T-cell (primary cell): ENCODE measurements at places on chromosomes 16 and 17.

DNA sequence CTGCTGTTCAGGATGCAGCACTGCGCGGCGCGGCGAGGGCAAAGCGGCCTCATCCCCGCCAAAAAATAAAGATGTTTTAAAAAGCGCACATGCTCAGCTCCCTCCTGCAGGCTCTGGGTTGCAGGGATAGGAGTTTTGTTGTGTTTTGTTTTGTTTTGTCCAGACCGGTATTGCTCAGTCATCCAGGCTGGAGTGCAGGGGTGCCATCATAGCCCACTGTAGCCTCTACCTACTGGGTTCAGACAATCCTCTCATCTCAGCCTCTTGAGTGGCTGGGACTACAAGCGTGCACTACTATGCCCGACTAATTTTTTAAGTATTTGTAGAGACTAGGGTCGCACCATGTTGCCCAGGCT, 636 bp downstream of the WWOX start:
- DNase-seq: no peak

- no peak for DNase-seq
Observed at GRCh38 chr16:17607609-17608008, 136.8 kb upstream of the XYLT1 start.

GRCh38 chr17:80851277-80851925, 140.2 kb upstream of the CHMP6 start:
- DNase-seq: no peak

DNA sequence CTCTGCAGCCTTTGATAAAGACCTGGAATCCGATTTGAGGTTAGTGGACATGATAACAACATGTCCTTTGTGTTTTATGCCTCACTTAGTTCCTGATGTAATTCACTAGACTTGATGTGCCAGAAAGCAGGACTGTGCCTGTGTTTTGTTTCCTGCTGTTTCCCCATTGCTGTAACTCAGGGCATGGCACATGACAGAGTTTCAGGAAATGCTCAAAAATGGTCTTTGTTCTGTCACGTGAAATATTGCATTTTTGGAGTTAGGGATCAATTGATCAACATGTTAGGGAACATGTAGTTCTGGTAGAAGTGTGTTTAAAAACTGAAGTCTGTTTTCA, 32.8 kb downstream of the DHX38 start:
- no peak for DNase-seq

DNA sequence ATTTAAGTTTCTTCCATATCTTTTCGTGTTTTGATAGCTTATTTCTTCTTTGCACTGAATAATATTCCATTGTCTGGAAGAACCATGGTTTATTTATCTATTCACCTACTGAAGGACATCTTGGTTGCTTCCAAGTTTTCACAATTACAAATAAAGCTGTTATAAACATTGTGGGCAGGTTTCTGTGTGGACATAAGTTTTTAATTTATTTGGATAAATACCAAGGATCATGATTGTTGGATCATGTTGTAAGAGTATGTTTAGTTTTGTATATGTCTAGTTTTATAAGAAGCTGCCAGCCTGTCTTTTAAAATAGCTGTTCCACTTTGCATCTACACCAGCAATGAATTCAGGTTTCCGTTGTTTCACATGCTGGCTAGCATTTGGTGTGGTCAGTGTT, 339.4 kb downstream of the CDH11 start:
- DNase-seq: no peak

- no peak for DNase-seq
Observed at GRCh38 chr16:75476817-75477216, 12.3 kb upstream of the TMEM170A start.

- DNase-seq: peak; percentile 49
Observed at GRCh38 chr17:48543107-48543853, 1.6 kb downstream of the HOXB2 start.

- DNase-seq: no peak
Observed at GRCh38 chr16:85365120-85365519, 248.0 kb upstream of the GSE1 start.

DNA sequence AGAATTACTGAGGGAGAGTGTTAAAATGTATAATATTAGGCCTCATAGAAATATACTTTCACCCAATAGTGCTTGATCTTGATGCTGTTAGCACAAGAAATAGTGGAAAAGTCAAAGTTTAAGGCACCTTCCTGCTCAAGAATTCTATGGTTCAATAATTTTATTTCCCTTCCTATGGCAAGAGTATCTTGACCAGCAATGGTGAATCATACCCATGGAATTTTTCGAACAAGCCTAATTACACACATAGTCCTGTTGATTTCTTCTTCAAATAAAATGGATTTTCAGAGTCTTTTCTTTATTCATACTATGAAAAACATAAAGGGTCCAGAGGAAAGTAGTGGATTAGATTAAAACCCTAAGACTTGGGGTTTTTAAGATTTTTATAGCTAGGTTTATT, 810.6 kb downstream of the CDH11 start:
- DNase-seq: no peak

GRCh38 chr16:81006211-81006812, 373 bp downstream of the CMC2 start:
- peak; percentile 44 for DNase-seq

GRCh38 chr17:69650881-69651280, 236.4 kb downstream of the MAP2K6 start:
- no peak for DNase-seq

- DNase-seq: no peak
Observed at GRCh38 chr17:73155410-73156165, 9.2 kb upstream of the SSTR2 start.

GRCh38 chr17:10843811-10844210, 5.9 kb upstream of the PIRT start:
- no peak for DNase-seq

DNA sequence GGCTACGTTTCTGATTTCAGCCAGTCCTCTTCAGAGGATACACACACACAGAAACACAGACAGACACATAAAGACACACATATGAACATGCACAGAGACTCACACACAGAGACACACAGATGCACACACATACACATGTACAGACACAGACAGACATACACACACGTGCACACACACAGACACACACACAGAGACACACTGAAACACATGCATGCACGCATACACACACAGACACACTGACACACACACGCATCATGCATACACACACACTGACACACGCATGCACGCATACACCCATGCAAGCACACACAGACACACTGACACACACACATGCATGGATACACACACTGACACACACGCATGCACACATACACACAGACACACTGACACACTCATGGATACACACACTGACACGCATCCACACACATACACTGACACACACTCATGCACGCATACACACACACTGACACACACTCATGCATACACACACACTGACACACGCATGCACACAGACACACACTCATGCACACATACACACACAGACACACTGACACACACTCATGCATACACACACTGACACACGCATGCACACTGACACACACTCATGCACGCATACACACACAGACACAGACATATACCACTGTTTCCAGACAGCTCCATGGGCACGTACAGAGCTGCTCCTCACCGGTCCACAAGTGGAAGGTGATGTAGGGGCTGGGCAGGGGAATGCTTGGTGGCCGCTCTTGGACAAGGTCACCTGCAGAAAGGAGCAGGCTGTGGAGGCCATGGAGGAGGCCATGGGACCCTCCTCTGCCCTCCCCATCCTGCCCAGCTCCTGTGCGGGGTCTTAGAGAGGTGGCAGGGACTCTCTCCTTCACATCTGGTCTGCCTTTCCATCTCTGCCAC, 30.1 kb upstream of the MFSD6L start:
- no peak for DNase-seq

DNA sequence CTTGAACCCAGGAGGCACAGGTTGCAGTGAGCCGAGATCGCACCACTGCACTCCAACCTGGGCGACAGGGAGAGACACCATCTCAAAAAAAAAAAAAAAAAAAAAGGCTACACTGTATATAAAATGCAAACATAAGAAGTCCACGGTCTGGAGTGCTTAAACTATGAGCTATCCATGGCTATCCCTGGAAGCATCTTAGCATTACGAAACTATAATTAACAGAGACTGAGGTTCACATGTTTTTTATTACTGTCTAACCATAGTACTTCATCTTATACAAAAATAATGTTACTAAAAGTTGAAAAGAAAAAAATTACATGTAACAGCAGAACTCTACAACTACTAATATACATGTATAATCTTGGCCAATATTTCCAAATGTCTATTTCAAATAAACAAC, 32.8 kb downstream of the HELZ start:
- no peak for DNase-seq

- DNase-seq: no peak
Observed at GRCh38 chr16:70708366-70709246, 22.8 kb upstream of the MTSS2 start.

DNA sequence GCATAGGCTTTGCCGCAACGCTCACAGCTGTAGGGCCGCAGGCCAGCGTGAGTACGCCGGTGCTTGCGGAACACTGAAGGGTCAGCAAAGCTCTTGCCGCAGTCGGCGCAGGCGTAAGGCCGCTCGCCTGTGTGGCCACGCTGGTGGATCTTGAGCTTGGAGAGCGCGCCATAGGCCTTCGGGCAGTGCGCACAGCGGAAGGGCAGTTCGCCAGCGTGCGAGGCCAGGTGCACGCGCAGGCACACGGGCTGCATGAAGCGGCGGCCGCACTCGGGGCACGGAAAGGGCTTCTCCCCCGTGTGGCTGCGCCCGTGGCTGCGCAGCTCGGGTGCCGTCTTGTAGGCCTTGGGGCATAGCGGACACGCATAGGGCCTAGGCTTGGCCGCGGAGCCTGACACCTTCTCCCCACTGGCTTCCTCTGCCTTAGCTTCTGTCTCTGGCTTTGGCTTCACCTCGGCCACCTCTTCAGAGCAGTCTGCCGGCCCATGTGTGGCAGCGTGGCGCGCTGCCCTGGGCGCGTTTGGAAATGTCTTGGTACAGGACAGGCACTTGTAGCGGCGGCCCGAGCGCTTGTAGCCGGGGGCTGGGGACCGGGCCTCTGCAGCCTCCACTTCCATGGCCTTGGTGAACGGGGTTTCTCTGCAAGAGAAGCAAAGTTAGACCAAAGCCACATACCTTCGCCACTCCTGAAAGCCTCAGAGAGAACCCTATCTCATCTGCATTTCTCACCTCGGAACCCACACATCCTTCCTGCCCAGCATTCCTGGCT, 10.0 kb downstream of the ZNF668 start:
- no peak for DNase-seq

DNA sequence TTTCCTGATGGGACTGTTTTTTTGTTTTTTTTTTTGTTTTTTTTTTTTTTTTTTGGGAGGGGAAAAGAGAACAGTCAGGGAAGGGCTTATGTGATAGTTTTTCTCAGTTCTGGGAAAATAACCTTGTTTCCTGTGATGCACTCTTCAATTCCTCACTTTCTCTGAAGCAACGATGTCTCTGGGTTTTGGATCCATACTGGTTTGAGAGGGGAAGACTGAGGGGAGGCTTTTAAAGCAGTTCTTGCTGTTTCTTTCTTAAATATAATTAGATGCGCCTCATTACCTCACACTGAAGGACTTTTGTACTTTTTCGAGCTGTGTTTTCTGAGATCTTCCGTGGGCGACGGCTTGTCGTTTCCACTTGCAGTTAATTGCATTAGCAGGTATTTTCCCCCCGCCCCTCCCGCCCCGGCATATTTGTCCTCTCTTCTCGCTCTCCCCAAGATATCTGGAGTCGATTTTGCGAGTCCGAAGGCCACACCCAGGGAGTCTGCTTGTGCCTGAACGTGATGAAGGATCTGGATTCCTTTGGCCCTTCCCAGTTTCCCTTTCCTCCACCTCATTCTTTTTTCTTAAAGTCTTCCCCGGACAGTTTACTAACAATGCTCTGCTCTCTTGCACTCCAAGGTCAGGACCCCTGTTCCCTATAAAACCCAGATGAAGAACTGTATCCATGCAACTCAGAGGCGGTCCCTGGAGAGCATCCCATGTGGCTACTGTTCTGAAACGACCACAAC, 125.2 kb upstream of the ZFHX3 start:
- DNase-seq: no peak

- no peak for DNase-seq
Observed at GRCh38 chr17:80166446-80166845, 3.4 kb upstream of the CARD14 start.

- DNase-seq: no peak
Observed at GRCh38 chr17:17876959-17877528, 40.3 kb upstream of the SREBF1 start.

DNA sequence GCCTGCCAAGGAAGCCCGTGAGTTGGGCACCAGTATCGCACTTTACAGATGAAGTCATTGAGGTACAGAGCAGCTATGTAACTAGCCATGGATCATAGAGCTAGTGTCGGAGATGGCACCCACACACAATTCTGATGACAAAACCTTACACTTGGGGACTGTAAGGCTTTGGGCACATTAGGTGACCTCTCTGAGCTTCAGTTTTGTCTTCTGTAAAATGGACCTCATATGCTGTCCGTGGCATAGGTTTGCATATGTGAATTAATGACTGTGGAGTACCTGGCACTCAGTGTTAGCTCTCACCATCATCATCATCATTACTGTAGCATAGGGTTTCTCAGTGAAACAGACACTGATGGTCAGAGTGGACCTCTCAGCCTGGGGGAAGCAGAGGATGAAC, 50.3 kb downstream of the CMIP start:
- DNase-seq: no peak

GRCh38 chr17:71395901-71396300, 724.9 kb upstream of the SOX9 start:
- DNase-seq: no peak

GRCh38 chr17:21602176-21602575, 90.1 kb upstream of the KCNJ18 start:
- DNase-seq: no peak

DNA sequence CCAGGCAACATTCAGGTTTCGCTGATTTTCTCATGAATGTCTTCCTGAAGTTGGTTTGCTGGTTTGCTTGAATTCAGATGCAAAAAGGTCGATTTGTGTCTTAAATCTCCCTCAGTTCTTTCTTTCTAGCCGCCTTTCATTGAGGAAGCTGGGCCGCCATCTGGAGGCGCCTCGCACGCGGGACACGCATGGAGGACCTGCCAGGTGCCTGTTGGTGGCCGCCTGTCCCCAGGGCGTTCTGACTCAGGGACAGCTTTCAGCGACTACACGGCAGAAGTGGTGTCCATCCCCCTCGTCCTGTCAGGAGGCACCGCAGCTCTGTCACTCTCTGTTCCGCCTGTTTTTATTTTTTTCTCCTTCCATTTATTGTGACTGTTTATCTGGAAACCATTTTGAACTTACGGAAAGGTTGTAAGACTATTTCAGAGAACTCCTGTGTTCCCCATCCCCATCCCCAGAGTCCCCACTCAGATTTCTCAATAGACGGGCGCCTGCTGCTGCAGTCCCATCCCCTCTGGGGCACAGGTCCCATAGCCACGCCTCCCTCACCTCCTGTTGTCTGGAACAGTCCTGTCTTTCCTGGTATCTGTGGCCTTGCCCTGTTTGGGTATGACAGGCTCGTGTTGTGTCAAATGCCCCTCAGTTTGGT, 33.2 kb downstream of the COX4I1 start:
- DNase-seq: no peak

GRCh38 chr16:76232704-76233103, 44.5 kb upstream of the CNTNAP4 start:
- DNase-seq: no peak

DNA sequence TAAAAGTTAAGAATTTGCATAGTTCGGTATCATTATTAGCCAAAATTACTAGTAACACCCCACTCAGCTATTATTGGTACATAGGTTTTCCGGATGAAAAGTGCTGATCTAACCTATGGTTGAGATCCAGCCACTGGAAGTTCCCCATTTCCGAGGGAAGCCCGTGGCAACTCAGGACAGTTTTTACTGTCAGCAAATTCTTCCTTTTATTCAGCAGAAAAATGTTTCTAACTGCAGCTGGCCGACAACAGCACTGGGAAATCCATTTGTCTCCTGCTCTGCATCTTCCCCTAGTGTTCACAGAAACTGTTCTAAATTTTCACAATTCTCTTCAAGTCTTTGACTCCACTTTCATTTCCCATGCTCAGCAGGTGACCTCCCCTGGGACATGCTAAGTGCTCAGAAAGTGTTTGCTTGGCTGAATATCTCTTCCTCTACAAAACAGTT, 15.5 kb upstream of the MMD start:
- no peak for DNase-seq
